ENCODE measurements at places on chromosomes 4 and X. TPM values are rescaled to one million over a fixed set of nuclear protein-coding genes. Genes with fewer than 3 reads are reported as not detected.

DNA sequence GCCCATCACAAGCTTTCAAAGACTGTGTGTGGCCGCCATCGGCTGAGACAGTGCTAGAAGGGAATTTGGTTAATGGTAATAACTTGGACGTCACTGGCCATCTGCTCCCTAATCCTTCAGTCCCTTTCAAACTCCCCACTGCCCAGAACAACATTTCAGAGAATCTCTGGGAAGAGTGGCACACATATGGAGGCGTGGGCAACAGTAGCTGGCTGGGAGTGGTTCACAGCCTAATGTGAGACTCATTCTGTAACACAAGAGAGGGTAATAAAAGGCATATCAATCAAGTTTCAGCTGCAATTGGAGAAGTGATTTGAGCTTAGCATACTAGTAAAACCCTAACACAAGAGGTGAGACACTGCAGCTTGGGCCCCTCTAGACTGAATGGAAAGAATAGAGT, 15.4 kb downstream of the SMIM10 start:
- H3K4me1 ChIP-seq: no peaks in the 10 kb centered on the region
- no peak overlapping the region for H3K4me3 ChIP-seq
- no peak overlapping the region for H3K27ac ChIP-seq
- no peak for DNase-seq
- H3K36me3 ChIP-seq: no peaks in the 10 kb centered on the region

The REELD1 gene
- polyA plus RNA-seq: 0.45 TPM

- no peak overlapping the region for H3K27ac ChIP-seq
- no peaks in the 10 kb centered on the region for H3K36me3 ChIP-seq
- H3K4me1 ChIP-seq: no peaks in the 10 kb centered on the region
- no peaks in the 10 kb centered on the region for H3K27me3 ChIP-seq
Observed at GRCh38 chr4:93061826-93062225, 758.1 kb downstream of the GRID2 start.

DNA sequence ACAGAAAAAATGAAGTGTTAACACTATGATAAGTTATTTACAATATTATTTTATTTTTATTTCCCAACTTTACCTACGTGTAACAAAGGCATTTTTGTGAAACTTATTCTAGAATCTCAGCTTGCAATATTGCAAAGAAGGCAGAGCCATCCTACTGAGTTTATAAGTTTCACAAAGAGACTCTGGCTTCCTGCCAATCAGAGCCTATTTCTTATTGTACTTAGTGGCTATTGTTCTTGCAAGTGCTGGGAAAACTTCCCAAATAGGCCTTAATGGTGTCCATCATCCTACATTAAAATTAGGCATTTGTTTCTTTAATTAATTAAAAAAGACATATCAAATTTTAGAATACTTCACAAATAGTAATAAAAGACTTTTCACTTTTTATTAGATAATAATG, 233.2 kb downstream of the EPHA5 start:
- H3K4me3 ChIP-seq: no peak overlapping the region
- no peaks in the 10 kb centered on the region for H3K4me1 ChIP-seq
- H3K27me3 ChIP-seq: no peaks in the 10 kb centered on the region
- no peak for DNase-seq
- no peak overlapping the region for H3K27ac ChIP-seq
- no peaks in the 10 kb centered on the region for H3K36me3 ChIP-seq

DNA sequence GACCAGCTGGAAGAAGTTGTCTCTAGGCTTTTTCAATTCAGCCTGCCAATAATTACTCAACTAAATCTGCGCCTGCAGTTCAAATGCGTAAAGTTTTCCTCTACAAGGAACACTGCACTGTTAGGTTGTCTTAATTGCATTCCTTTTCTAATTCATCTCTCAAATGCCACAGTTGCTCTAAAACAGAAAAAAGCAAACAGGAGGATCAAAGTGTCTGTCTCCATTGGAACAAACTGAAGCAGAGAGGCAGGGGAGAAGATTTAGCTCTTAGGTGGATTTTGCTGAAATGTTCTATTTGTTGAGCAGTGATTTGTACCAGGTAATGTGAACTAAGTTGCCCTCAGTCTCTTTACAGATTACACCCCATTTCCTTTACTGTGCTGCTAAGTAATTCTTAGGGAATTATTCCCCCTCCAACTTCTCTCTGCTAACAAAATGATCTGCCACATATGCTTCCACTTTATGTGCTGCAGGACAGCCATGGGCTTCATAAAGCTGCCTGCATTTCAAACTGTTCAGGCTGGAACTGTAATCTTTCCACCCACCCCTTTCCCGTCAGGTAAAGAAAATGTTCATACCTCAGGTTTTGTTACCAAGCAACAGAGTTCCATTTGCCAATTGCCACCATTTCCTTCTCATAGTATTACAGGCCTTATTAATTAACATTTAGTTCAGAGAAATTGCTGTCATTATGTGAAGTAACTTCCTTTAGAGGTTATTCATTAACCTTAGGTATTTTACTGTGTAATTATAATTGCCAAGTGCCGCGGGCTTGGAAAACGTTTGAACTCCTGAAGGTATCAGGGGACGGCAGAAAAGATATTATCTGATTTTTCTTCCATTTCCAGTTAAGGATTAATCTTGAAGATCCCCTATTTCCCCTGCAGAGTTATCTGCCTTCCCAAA, 149.3 kb downstream of the SPRY1 start:
- no peaks in the 10 kb centered on the region for H3K27me3 ChIP-seq
- peaks cover 41% of the 10 kb centered on the region for H3K4me1 ChIP-seq
- no peaks in the 10 kb centered on the region for H3K36me3 ChIP-seq
- DNase-seq: peak; percentile 66
- peak overlapping the region; percentile 2 for H3K4me3 ChIP-seq

DNA sequence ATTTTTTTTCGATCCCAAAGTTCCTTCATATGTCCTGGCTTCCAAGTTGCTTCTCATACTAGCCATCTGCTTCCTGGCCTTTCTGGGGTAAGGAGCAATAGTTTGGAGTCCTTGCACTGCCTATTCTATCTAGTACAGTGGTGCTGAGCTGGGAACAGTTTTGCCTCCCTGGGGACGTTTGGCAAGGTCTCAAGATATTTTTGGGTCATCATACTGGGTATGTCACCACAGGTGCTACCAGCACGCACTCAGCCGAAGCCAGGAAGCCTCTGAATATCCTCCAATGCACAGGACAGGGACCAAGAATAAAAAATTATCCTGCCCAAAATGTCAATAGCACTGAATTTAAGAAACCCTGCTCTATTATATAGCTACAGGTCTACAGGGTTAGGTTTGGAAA, 35.4 kb upstream of the TMSB15B start:
- no peaks in the 10 kb centered on the region for H3K27me3 ChIP-seq
- no peak overlapping the region for H3K4me3 ChIP-seq
- H3K4me1 ChIP-seq: no peaks in the 10 kb centered on the region
- DNase-seq: no peak
- H3K36me3 ChIP-seq: no peaks in the 10 kb centered on the region

DNA sequence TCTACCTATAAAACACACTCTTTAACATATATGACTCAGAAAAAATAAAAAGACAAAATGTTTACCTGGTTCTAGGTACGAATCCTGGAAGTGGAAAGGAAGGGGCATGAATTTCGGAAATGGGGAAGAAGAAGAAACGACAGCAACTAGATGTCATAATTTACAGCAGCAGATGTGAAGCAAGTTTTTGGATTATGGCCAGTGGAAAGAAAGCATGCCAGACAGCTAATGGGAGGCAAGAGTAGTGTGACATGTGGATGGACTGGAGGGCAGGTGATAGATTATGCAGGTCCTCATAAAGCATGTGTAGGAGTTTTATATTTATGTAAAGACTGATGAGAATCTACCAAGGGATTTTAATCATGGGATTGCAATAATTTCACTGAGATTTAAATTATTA, 279.0 kb upstream of the TACR3 start:
- no peaks in the 10 kb centered on the region for H3K4me1 ChIP-seq
- no peak overlapping the region for H3K4me3 ChIP-seq
- no peaks in the 10 kb centered on the region for H3K36me3 ChIP-seq
- no peak overlapping the region for H3K27ac ChIP-seq

- H3K4me1 ChIP-seq: no peaks in the 10 kb centered on the region
- DNase-seq: no peak
- H3K27ac ChIP-seq: no peak overlapping the region
Observed at GRCh38 chr4:25978327-25978726, 64.3 kb downstream of the SMIM20 start.

GRCh38 chr4:61251129-61251528, 51.0 kb downstream of the ADGRL3 start:
- H3K4me3 ChIP-seq: no peak overlapping the region
- H3K27me3 ChIP-seq: no peaks in the 10 kb centered on the region
- H3K27ac ChIP-seq: no peak overlapping the region

GRCh38 chrX:16023790-16024734, 99.3 kb upstream of the GRPR start:
- no peak overlapping the region for H3K4me3 ChIP-seq
- no peak for DNase-seq
- H3K4me1 ChIP-seq: no peaks in the 10 kb centered on the region
- no peaks in the 10 kb centered on the region for H3K36me3 ChIP-seq
- H3K27ac ChIP-seq: no peak overlapping the region
- no peaks in the 10 kb centered on the region for H3K27me3 ChIP-seq

The EGFL6 gene
- 7.3 TPM for polyA plus RNA-seq

The GATA1 gene
- 0.76 TPM for polyA plus RNA-seq

DNA sequence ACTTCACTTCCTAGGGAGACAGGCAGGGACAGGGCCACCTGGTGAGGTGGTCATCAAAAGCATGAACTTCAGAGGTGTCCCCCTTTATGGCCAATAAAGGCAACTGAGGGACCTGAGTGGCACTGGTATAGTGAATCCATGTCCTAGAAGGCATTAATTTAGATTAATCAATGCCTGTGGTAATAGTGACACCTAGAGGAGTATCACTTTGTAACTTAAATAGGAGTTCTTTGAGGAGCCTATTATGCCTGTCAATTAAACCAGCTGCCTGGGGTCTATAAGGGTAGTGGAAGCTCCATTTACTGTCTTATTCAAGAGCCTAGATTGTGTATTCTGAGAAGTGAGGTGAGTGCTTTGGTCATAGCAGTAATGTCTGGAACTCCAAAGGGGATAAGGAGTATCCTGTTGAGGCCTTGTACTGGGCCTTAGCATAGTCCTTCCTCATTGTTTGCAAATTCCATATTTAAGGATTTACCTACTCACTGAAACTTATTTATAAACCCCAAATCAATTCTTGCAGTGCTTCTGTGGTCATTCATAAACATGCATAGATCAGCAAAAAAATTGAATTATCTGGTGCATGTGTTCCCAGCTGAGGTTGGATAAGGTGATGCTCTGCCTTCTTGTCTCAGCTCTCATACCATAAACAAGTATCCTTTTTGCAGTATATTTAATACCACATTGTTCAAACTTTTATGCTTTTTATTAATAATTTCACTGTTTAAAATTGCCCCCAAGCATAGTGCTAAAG, 213.8 kb upstream of the RADX start:
- peaks cover 16% of the 10 kb centered on the region for H3K4me1 ChIP-seq
- no peak overlapping the region for H3K27ac ChIP-seq
- H3K36me3 ChIP-seq: no peaks in the 10 kb centered on the region
- no peak overlapping the region for H3K4me3 ChIP-seq
- H3K27me3 ChIP-seq: no peaks in the 10 kb centered on the region

The HAND2 gene
- polyA plus RNA-seq: 37.1 TPM

DNA sequence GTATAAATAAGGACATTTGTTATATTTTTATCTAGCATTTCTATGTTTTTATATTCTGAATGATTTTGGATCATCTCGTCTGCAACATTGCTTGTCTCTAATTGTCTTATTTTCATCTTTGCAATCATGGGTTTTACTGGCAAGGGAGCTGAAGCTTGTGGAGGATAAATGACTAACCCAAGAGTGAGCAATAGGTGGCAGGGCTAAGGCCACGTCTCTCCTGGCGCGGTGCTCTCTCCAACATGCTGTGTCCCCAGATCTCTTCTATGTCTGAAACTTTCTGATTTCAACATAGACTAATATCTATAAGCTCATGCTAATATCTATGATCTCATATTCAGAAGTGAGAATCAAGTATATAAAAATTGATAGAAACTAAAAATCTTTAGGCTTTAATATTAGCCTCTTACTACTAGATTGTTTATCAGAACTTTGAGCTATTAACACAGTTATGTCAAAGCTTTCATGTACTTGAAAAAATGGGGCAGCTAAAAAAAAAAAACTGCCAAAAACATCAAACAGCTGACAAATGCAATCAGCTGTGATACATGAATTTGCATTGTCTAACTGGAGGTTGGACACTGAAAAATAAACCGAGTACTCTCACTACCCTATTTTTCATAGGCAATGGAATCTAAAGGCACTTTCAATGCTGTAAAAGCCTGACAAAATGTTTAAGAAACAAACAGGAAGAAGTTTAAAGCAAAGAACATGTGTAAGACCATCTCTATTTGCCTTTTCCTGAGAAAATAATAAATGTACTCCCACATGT, 169.2 kb downstream of the TMA16 start:
- no peaks in the 10 kb centered on the region for H3K36me3 ChIP-seq
- H3K4me1 ChIP-seq: no peaks in the 10 kb centered on the region
- H3K4me3 ChIP-seq: no peak overlapping the region
- H3K27me3 ChIP-seq: no peaks in the 10 kb centered on the region
- DNase-seq: no peak

The FAM199X gene
- 22.3 TPM for polyA plus RNA-seq

The NAT8L gene
- polyA plus RNA-seq: 1.2 TPM

The RHOXF2B gene
- 0.07 TPM for polyA plus RNA-seq

GRCh38 chr4:159042097-159042605, 60.7 kb upstream of the RAPGEF2 start:
- no peak overlapping the region for H3K4me3 ChIP-seq
- H3K27ac ChIP-seq: no peak overlapping the region
- no peaks in the 10 kb centered on the region for H3K36me3 ChIP-seq
- no peaks in the 10 kb centered on the region for H3K4me1 ChIP-seq
- H3K27me3 ChIP-seq: no peaks in the 10 kb centered on the region
- no peak for DNase-seq

- peaks cover 6% of the 10 kb centered on the region for H3K4me1 ChIP-seq
- no peaks in the 10 kb centered on the region for H3K27me3 ChIP-seq
- no peak overlapping the region for H3K27ac ChIP-seq
- no peak for DNase-seq
Observed at GRCh38 chrX:17922303-17922702, 61.2 kb upstream of the RAI2 start.

DNA sequence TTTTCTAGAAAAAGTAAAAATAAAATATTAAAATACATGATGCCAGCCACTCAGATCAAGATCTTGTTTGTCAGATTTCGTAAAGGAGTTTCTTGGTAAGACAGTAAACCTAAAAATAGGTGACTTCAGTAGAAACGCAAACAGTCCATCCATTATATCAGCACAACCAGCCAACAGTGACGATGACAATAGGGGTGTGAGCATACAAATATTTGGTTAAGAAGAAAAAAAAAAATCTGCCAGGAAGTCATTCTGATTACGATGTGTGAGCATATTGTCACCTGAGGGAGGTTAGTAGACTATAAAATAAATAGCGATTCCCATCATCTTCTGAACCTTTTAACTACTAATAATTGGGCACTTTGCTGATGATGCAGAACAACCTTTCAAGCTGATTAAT, 37.6 kb downstream of the SLC7A11 start:
- no peak overlapping the region for H3K27ac ChIP-seq
- H3K4me1 ChIP-seq: peaks cover 7% of the 10 kb centered on the region
- H3K4me3 ChIP-seq: no peak overlapping the region
- H3K36me3 ChIP-seq: no peaks in the 10 kb centered on the region

The CCDC110 gene
- 0.94 TPM for polyA plus RNA-seq

- no peak overlapping the region for H3K27ac ChIP-seq
- H3K36me3 ChIP-seq: no peaks in the 10 kb centered on the region
- no peak overlapping the region for H3K4me3 ChIP-seq
- H3K4me1 ChIP-seq: no peaks in the 10 kb centered on the region
- no peak for DNase-seq
Observed at GRCh38 chr4:79184476-79184875, 141.4 kb downstream of the NAA11 start.
